ENCODE measurements at places on chromosomes 4 and X. TPM values are rescaled to one million over a fixed set of nuclear protein-coding genes. Genes with fewer than 3 reads are reported as not detected.

TNIP3 gene
- not detected for polyA plus RNA-seq

GRCh38 chr4:80989921-80990544 lies 40.5 kb upstream of the BMP3 start:
- peak; percentile 2 for DNase-seq

DNA sequence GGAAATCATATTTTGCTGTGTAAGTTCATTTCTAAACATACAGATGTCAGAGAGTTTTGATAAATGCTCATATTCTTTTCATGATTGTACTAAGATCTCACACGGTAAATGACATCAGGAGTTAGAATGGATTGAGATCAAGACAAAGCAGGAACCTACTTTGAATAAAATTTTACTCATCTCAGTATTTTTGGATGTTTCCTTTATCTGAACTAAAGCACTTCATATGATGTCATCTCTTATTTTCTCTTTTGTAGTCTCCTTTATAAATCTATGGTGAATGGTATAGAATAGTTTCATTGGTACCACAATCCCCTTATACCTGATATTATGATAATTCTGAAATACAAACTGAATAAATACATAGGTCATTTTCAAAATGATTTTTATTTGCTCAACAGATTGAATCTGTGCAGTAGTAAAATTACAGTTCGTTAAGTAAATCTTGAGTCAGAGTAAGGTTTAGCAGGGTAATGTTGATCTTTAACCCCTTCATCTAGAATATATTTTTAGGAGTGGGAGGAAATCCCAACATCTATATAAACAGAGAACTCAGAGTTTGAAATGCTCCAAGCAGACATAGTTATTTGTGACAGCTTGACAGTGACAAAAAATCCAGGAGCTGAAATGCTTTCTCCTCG lies 180.0 kb downstream of the MGST2 start:
- no peak for DNase-seq

GRCh38 chr4:70670332-70671014 lies 4.2 kb upstream of the JCHAIN start:
- no peak for DNase-seq

VCX3A gene
- polyA plus RNA-seq: not detected

- no peak for DNase-seq
These were observed 2.1 kb downstream of the RGN start for GRCh38 chrX:47080215-47080914.

NPY2R gene
- not detected for polyA plus RNA-seq

DNA sequence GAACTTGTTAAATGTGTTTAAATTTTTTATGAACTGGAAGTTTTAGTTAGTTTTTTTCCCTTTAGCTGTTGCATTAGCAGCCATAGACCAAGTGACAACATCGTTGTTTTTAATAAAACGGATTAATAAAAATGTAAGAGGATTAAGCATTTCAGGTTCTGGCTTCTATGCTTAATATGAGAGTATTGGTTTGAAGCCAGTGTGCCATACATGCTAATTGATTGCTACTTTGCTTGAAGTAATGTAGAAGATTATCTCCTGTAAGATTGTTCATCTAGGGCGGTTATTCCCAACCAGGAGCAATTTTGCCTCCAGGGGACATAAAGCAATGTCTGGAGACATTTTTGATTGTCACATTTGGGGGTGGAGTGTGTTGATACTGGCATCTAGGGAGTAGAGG lies 54.3 kb downstream of the TLL1 start:
- DNase-seq: no peak

DNA sequence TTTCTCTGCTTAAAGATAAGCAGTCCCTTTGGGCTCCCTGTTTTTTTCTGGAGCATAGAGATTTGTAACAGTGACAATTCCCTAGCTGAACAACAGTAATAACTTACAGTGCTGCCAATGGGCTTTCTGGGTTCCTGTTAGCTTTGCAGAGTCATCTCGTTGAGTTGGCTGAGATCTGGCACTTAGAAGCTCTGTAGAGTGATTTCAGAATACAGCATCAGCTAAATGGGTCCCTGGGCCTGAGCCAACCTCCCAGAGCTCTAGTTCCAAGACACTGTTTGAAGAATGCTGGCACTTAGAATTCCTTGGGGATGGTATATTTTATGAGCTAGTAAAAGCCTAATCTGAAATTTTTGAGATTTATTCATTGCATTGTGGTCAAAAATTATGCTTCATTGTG lies 43.5 kb upstream of the SERTM2 start:
- no peak for DNase-seq

GRCh38 chr4:67037504-67038227 lies 507.6 kb downstream of the CENPC start:
- no peak for DNase-seq

DNA sequence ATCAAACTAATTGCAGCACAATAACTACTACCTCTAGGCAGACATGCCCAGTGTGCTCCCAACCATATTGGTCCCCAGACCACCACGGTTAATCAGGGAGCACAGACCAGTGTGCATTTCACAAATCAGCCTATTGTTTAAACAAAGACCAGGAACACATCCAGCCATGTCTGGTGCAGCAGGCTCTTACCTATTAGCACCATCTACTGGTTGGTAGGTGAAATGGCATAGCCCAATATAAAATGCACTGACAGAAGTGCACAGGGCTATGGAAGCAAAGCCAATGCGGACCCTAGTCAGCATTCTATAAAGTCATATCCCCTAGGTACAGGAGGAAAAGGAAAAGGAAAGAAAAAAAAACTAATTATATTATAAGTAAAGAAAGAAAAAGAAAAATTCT lies 15.5 kb upstream of the CYLC1 start:
- DNase-seq: no peak

SGMS2 gene
- polyA plus RNA-seq: 41.1 TPM

DNA sequence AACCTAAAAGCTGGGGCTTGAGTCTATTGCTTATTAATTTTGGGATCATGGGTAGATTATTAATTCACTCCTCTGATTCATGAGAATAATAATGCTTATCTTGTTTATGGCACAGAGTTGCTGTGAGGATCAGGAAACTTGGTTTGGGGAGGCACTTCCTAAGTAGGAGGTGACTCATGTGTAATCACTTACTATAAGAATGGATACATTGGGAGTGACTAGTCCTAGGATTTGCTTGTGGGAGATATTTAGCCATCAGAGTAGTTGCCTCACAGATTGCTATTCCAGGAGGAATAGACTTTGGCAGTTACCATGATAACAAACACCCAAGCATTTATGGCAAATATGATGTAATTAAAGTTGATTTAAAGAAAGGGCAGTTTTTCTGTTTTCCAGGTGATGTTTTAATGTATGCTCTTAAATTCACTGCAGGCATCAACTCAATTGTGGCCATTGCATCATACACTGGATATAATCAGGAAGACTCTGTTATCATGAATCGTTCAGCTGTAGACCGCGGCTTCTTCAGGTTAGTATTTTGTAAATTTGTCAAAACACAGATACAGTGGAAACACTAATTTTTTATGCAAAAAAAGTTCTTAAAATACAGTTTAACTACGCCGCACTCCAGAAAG lies 41.9 kb downstream of the POLR2B start:
- DNase-seq: peak; percentile 50

MAGEA2B gene
- not detected for polyA plus RNA-seq

BMX gene
- polyA plus RNA-seq: 0.09 TPM

- DNase-seq: no peak
These were observed 1506.3 kb downstream of the ADGRL3 start for GRCh38 chr4:62706423-62706822.

DNA sequence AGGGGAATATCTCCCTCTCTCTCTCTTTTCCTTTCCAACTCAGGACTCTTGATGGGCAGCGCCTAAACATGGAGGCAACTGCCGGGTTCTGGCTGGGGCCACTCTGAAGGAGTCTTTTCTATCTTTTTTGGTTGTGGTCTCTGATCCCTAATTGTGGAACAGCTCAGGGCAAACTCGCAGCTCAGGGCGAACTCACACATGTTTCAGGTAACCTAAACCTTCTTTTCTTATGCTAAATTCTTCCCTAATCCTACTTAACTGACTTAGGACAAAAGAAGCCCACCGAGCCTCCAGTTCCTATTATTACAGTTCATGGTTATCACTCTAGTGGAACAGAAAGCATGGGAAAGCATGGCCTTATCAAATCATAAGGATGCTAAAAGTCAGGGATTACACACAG lies 21.3 kb downstream of the ETDA start:
- DNase-seq: no peak

REELD1 gene
- not detected for polyA plus RNA-seq

DNA sequence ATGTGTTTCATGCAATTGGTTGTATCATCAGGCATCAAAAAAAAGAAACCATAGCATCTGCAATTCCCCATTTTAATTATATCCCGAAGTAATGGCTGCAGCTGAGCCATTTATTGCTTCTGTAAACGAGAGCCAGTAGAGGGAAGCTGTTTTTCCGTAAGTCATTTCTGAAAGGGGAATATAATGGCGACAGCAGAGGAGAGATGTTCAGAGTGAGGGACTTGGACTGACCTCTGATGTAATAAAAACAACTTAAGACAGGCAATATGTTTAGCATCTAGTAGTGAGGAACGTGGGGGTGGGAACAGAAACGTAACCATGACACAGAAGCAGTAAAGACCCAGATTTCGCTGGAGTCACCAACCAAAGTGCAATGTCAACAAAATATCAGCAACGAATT lies 31.5 kb upstream of the NAA11 start:
- DNase-seq: no peak

F8A2 gene
- polyA plus RNA-seq: not detected

DNA sequence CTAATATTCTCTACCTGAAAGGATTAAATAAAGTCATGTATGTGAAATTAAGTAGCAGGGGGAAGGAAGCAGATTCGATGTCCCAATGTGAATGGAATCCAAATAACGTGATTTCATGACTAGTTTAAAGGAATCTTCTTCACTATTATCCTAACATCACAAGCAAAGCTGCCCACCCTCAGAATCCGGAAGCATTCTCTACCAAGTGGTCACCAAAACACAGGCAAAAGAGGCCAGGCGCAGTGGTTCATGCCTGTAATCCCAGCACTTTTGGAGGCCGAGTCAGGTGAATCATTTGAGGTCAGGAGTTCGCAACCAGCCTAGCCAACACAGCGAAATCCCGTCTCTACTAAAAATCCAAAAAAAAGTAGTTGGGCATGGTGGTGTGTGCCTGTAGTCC lies 212.9 kb downstream of the LDB2 start:
- no peak for DNase-seq

PLS3 gene
- polyA plus RNA-seq: 457 TPM

DNA sequence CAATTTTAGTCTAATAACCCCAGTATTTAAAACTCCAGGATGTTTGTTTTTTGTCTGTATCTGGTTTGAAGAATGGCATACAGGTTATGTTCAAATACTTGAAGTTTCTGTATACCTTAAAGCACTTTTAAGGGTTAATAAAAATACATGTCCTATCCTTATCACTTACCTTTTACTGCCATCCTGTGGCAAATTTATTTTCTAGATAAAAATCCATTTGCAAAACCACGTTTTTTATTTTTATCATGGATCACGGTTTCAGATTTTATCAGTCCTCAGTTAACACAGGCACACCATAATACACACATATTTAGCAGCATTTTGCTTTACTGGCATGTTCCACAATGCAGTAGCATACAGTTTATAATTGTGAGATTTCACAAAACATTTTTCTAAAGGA lies 113.3 kb upstream of the H2AZ1 start:
- no peak for DNase-seq

DNA sequence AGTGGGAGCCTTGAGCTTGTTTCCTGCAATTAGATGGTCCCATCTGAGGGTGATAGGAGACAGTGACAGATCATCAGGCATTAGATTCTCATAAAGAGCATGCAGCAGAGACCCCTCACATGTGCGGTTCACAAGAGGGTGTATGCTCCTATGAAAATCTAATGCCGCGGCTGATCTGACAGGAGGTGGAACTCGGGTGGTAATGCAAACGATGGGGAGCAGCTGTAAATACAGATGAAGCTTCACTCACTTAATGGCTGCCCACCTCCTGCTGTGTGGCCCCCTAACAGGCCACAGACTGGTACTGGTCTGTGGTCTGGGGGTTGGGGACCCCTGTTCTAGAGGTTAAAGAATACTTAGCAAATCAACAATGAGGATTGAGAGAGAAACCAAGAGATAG lies 201.5 kb upstream of the PITX2 start:
- no peak for DNase-seq

GRCh38 chrX:100587861-100588260 lies 3.1 kb downstream of the TNMD start:
- no peak for DNase-seq

GRCh38 chr4:82217986-82218715 lies 155.6 kb downstream of the HNRNPD start:
- DNase-seq: no peak

GRCh38 chr4:53908661-53909078 lies 155.7 kb downstream of the CHIC2 start:
- DNase-seq: no peak

DNA sequence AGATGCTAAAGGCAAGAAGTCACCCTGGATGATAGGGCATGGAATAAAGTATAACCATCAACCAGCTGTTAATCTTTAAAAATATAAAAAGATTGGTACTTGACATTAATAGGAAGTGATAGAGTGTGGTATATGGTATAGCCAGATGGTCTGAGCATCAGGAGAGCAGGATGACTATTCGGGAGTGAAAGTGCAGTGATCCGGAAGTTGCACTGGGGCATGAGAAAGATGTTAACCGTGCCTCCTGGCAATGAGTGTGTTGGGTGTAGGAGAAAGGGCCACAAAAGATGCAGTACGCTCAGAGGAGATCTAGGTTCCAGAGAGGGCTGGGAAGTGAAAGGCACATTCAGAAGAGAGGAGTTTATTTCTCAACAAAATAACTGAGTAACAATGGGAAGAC lies 65.0 kb downstream of the TSPAN7 start:
- no peak for DNase-seq

- DNase-seq: no peak
These were observed 336.4 kb upstream of the RASGEF1B start for GRCh38 chr4:81808011-81808672.

FRMPD3 gene
- polyA plus RNA-seq: not detected

GRCh38 chrX:54067766-54068165 lies 23.5 kb upstream of the PHF8 start:
- no peak for DNase-seq

- DNase-seq: no peak
These were observed 802 bp downstream of the ADGRG2 start for GRCh38 chrX:19121466-19121865.

GC gene
- polyA plus RNA-seq: not detected

MGST2 gene
- 57.6 TPM for polyA plus RNA-seq

GRCh38 chrX:45699158-45699557 lies 498.5 kb upstream of the DIPK2B start:
- no peak for DNase-seq

DNA sequence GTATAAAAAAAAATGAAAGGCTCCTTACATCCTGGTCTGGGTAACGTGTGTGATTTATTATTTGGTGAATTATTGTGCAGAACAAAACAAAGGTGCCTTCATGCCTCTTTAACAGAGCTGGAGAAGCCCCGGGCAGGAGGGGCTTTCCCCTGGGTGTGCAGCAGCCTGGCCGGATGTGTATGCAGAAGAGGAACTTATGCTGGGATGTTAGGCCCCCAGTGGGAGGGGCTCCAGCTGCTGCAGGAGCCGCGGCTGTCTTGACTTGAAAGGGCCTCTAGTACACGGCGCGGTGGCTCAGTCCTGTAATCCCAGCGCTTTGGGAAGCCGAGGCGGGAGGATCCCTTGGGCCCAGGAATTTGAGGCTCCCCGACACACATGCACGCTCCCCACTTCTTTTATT lies 16.0 kb downstream of the CCNQ start:
- DNase-seq: no peak

Data from keratinocyte (primary cell).